ENCODE measurements at places on chromosomes 1 and 21. TPM values are rescaled to one million over a fixed set of nuclear protein-coding genes. Genes with fewer than 3 reads are reported as not detected.

DNA sequence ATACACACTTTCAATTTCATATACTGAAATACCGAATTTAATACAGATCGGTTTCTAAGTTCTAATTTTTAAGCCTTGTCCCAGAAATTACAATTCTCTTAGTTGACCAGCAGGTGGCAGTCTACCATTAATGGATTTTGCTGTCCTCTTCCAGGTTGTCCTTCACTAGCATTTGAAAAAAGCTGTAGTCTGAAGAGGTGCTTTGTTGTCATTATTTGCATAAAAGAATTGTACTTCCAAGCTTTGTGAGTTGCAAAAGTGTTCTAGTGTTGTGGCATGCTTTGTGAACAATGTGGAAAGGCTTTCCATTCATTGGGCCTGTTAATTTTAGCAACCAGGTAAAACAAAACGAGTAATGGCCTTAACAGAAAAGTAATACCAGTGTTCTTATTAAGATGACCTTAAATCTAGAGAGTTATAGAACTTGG lies 193.6 kb downstream of the RPS6KC1 start:
- DNase-seq, result no peak

DNA sequence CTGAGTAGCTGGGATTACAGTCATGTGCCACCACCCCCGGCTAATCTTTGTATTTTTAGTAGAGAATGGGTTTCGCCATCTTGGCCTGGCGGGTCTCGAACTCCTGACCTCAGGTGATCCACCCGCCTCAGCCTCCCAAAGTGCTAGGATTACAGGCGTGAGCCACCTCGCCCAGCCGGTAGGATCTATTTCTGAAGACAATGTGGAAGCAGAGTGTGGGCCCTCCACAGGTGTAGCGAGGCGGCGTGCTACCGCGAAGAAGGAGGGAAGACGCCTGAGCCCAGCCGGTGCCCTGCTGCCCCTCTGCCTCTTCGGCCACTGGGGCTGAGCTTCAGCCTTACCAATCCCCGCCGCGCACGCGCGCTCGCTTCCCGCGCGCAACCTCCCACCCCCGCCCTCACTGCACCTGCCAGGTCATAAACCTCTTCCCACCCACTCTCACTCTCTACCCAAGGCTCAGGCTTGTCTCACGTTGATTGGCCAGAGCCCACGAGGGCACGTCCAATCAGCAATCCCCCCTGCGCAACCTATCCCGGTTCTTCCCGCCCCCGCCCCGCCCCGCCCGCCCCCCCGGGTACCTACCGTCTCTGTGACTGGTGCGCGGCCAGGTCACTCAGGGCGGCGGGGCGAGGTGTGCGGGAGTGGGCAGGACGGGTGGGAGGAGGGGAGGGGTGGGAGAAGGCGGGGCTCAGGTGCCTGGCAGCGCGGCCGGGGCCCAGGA lies 409 bp upstream of the HOOK1 start:
- peak; percentile 84 for DNase-seq

DNA sequence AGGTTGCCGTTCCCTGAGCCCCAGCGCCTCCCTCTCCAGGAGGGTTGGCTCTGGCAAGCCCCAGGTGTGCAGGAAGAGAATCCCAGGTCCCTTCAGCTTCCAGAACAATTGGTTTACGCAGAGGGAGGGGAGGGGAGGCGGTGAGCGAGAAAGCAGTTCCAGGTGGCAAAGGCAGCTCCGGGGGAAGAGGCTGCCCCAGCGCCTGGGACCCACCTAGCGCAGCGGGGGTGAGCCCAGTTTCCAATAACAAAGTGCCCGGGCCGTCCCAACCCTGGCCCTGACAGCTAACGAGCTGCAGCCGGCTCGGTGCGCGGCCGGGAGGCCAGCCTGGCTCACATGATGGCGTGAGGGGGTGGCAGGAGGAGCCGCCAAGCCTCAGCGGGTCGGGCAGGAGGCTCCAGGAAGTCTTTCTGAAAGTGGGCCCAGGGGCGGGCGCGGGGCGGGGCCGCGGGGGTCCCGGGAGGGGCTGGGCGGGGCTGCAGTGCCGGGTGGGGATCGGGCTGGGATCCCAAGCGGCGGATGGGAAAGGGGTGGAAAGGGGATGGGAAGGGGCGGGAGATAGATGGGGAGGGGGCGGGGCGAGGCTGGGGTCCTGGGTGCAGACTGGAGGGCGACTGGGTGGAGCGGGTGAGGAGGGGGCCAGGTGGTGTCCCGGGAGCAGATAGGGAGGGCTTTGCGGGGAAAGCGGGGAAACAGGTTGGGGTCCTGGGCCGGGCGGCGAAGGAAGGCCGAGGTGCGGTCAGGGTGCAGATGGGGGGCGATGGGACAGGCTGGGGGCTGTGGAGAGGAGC lies 22.8 kb downstream of the DHRS3 start:
- DNase-seq, result peak; percentile 84

DNA sequence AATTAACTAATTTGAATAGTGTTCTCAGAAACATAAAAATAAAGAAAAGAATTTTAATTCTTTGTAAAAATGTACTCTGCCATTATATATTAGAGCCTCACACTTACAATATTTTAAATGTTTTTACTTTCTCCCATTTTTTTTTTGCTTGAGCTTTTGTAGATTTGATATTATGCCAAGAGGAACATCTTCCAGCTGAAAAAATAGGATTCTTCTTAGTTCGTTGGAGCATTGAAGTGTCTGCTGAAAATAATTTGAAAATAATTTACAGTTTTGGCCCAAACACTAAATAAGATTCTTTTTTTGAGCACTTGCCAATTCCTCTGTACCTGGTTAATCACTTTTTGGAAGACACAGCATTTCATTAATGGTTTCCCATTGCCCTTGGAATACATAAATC lies 175.0 kb upstream of the COL11A1 start:
- no peak for DNase-seq

DNA sequence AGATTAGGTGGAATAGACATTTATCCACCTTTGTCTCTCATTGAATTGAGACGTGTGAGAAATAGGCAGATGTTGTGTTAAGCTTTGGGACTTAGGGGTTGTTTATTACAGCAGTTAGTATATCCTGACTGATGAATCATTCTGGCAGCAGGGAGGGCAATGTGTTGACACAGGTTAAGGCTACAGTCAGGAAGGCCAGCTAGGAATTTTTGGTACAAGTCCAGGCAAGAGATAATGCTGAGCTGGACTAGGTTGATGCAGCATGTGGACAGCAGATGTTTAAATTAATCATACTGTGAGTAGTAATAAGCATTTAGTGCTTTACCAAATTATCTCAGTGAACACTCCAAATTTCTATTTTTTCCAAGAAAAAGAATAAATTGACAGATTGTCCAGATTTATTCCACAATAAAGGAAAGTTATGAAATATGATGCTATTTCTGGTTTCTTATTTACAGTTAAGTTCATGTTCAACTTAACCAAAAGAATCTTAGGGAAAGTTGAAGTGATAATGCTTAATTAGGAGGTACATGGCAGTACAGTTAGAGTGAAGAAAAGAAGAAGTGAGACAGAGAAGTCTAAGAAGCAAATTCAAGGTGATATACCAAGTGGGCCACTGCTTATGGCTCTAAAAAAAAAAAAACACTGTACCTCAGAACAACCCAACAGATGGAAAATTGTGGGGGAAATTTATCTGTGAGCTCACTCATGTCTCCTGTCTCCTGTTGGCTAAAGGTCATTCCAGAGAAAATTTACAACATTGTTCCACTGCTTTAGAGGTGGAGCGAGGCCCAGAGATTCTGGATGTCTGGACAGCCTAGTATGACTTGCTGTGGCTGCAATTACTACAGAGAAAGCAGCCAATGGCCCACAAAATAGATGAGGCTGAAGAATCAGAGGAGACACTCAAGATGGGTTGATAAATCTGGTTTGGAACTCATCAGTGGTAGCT lies 102.7 kb upstream of the C21orf91 start:
- no peak for DNase-seq

- DNase-seq, result no peak
These were observed 1.8 kb downstream of the BARHL2 start for GRCh38 chr1:90715309-90715708.

DNA sequence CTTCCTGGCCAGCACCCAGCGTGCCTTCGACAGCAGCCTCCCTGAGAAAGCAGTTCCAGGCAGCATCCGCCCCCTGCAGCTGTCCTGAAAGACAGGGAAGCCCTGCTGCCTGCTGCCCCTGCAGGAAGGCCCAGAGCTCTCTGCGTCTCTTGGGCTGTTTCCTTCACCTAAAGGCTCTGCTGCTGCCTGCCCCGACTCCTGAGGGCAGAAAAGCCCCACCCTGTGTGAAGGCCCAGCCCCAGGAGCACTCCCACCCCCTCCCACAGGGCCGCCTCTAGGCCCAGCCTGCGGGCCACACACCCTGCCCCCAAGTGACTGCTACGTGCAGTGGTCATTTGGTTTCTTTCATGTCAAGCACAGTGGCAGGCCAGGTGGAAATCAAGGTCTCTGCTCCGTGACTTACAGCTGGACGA lies 12.4 kb downstream of the RIPK4 start:
- DNase-seq, result peak; percentile 16

The TNFRSF14 gene
- 16.0 TPM for total RNA-seq

The FAM151A gene
- 2.1 TPM for total RNA-seq

GRCh38 chr1:182702826-182703524 lies 18.6 kb upstream of the RGS8 start:
- DNase-seq, result no peak

GRCh38 chr1:78387871-78388270 lies 102.9 kb upstream of the PTGFR start:
- DNase-seq, result no peak

Measured in Right ventricle myocardium superior (tissue), 1 donor.